NCI-H187 (cell line): ENCODE measurements at places on chromosomes 12 and 14.

DNA sequence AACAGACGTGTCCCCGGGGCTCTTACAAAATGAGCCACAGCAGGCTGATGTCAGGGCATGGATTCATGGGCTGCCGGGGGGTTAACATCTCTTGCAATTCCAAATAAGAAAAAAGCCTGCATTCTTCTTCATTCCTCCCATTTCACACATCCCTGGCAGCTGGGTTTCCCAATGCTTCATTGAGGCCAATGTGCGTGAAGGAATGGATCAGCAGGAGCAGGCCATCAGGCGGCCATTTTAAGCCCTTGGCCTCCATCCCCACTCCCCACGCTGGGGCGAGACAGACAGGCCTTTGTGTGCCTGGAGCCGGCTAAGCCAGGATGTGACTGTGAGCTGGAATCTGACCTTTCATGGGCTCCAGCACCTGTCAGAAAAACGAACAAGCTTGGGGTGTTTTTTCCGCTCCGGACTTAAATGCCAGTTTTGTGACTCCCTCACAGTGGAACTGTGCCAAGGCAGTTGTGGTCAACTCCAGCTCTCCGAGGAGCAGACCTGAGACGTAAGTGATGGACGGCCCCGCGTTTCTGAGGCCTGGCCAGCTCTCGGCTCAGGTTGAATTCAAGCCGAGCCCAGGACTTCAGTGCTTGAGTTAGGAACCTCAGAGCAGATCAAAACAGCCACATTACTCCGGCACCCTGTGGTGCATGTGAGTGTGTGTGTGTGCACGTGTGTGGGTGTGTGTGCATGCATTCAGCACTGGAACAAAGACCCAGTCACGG is 133.1 kb downstream of the TMEM30B start:
- no peak for DNase-seq

GRCh38 chr12:26374934-26375680 is 179.7 kb downstream of the SSPN start:
- no peak for DNase-seq

GRCh38 chr12:3035815-3036702 is 41.1 kb upstream of the TSPAN9 start:
- DNase-seq = no peak

- no peak for DNase-seq
Observed at GRCh38 chr12:13187399-13187798, 9.1 kb upstream of the EMP1 start.

DNA sequence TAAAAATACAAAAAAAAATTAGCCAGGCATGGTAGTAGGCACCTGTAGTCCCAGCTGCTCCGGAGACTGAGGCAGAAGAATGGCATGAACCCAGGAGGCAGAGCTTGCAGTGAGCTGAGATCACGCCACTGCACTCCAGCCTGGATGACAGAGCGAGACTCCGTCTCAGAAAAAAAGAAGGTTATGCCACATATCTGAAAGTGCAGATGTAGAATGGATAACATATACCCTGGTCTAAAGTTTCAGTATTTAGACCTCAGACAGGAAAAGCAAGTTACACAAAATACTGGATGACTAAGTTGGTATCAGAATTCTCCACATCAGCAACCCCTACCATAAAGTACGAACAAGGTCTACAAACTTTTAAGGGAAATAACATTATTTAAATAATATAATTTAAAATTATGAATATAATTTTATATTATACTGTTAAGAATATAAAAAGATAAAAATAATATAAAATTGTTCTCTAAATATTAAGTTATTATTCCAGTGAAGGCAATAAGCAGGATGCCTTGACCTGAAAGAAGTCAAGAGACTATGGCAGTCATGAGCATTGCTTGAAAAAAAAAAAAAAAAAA is 169.9 kb downstream of the CRADD start:
- DNase-seq = no peak

DNA sequence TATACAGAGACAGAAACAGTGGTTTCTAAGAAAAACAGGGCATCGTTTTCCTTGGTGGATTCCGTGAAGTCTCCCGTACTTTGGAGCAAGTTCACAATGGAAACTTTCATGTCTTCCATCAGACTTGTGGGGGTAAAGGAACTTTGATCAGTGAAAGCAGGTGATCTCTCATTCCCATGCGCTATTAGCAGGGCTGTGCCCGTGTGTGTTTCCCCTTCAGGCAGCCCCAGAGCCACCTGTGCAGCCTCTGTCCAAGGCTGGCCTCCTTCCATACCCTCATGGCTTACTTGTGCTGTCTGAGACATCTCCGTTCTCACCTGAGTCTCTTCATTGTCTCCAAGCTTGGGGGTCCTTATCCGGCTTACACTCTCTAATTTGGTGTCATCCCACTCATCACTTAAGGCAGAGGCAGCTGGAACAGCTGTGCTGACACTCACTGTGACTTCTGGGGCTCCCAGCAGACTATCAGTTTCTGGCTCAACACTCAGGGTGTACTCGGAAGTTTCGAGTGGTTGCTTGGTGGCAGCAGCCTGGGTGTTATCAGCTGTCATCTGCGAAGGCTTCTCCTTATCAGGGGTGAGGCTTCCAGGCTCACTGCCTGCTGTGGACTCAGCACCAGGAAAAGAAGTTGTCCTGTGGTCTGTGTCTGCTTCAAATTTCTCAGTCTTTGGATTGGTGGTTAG is 13.8 kb downstream of the ARMH4 start:
- no peak for DNase-seq

GRCh38 chr12:132390287-132391076 is 61.1 kb upstream of the GALNT9 start:
- DNase-seq = no peak

- no peak for DNase-seq
Observed at GRCh38 chr12:116182359-116183063, 95.0 kb downstream of the MED13L start.

GRCh38 chr12:106984588-106985137 is 2.3 kb downstream of the MTERF2 start:
- DNase-seq = no peak

GRCh38 chr12:121467638-121468498 is 68.0 kb downstream of the RNF34 start:
- DNase-seq = no peak

GRCh38 chr12:120583478-120584030 is 2.4 kb upstream of the POP5 start:
- peak; percentile 47 for DNase-seq

DNA sequence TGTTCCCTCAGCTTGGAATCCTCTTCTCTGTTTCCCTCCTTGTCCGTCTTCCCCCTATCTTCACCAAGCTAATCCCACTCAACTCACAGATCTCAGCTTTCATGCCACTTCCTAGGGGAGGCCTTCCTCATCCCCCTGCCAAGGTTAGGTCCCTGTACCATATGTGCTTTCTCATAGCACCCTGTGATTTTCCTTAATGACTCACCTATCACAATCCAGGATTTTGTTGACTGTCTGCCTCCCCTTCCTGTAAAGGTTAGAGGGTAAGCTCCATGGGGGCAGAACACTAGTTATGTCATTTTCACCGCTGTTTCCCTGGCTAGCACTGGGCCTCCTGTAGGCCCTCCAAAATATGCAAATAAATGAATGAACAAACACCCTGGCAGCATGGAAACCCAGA is 57.6 kb downstream of the CRADD start:
- no peak for DNase-seq

DNA sequence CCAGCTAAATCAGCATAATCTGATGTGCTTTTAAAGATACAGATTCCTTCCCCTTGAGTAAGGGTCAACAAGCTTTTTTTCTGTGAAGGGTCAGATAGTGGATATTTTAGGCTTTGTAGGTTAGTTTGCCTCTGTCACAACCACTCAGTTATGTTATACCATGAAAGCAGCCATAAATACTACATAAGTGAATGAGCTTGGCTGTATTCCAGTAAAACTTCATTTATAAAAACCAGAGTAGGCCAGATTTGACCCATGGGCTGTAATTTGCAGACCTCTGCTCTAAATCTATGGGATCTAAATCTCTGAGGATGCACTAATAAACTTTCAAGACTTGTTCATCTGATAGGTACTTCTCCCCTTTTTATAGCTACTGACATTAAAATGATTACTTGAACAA is 47.7 kb downstream of the LEMD3 start:
- DNase-seq = no peak

- no peak for DNase-seq
Observed at GRCh38 chr12:18363321-18363720, 102.0 kb downstream of the PIK3C2G start.

GRCh38 chr12:93943780-93944179 is 204.6 kb upstream of the PLXNC1 start:
- no peak for DNase-seq

DNA sequence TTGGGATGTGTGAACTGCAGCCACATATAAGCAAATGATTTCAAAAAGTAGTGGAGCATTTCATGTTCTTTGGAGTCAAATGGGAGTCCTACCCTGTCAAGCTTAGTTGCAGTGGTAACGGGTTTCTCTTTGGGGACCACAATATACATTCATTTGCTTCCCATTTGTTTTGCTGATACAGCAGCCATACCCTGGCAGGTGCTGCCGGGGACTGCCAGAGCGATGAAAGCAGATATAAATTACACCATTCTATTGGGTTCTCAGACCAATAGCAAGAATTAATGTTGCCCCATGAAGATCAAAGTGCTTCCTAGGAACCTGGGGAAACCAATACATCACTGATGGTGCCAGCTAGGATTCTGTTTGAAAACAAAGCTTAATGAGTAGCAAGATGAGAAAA is 1621.5 kb upstream of the FLRT2 start:
- DNase-seq = no peak

GRCh38 chr14:100246809-100247428 is 8.0 kb downstream of the YY1 start:
- no peak for DNase-seq

DNA sequence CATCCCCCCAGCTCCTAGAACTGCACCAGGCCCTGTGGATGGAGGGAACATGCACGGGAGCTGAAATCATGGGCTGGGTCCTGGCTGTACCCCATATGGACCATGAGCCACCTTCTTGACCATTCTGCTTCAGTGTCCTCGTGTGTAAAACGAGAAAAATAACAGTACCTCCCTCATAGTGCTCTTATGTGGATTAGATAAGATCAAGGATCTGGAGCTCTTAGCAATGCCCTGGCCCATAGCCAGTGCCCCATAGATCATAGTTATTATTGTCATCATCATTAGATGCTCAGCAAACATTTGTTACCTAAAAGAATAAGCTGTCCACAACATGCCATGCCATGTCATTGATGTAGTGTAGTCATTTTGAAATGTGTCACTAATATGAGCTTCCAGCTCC is 71.3 kb downstream of the SYNE3 start:
- no peak for DNase-seq

- DNase-seq = no peak
Observed at GRCh38 chr12:124539084-124540041, 28.0 kb downstream of the NCOR2 start.

GRCh38 chr12:65631621-65632111 is 192.6 kb upstream of the HMGA2 start:
- DNase-seq = no peak

- DNase-seq = no peak
Observed at GRCh38 chr12:24820872-24821271, 128.0 kb downstream of the BCAT1 start.

- DNase-seq = no peak
Observed at GRCh38 chr12:132481771-132482745, 7.9 kb upstream of the FBRSL1 start.

DNA sequence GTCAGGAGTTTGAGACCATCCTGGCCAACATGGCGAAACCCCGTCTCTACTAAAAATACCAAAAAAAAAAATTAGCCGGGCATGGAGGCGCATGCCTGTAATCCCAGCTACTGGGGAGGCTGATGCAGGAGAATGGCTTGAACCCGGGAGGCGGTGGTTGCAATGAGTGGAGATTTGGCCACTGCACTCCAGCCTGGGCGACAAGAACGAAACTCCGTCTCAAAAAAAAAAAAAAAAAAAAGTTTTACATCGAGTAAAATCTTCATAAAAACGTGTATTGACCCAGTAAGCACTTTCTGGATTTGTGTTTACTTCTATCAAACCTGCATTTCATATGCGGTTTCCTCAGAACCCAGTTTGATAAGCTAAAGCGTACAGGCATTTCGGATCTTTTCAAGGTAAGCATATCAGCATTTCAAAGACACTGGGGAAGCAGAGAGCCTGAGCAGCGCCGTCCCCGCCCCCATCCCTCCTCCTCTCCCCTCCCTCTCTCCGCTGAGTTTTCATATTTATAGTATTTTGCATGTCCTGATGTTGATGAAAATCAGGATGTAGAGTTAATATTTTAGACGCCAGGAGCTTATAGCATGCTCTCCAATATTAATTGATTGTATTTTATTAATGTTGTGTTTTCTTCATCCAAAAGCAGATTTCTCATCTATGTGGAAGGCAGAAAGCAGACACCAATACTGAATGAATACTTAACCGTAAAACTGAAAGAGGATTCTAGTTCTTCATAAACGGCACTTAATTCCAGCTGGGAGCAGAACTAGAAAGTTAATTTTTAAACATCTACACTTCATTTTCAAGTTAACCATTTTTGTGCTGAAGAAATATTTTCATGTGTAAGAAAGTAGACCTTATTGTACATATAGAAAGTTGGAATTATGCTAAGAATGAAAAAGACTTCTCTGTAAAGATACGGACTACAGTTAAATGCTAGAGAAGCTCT is 9.2 kb upstream of the HIP1R start:
- no peak for DNase-seq
